ENCODE measurements at places on chromosomes 13 and 19. TPM values are rescaled to one million over a fixed set of nuclear protein-coding genes. Genes with fewer than 3 reads are reported as not detected.
A peak's percentile ranks its signal among the peaks of the same experiment; 100 is the strongest.

- no peak overlapping the region for H3K27ac ChIP-seq
- no peak overlapping the region for H3K4me3 ChIP-seq
- H3K4me1 ChIP-seq: peaks cover 3% of the 10 kb centered on the region
- H3K27me3 ChIP-seq: no peaks in the 10 kb centered on the region
Measured at GRCh38 chr13:44347301-44347700, 26.3 kb upstream of the SERP2 start.

DNA sequence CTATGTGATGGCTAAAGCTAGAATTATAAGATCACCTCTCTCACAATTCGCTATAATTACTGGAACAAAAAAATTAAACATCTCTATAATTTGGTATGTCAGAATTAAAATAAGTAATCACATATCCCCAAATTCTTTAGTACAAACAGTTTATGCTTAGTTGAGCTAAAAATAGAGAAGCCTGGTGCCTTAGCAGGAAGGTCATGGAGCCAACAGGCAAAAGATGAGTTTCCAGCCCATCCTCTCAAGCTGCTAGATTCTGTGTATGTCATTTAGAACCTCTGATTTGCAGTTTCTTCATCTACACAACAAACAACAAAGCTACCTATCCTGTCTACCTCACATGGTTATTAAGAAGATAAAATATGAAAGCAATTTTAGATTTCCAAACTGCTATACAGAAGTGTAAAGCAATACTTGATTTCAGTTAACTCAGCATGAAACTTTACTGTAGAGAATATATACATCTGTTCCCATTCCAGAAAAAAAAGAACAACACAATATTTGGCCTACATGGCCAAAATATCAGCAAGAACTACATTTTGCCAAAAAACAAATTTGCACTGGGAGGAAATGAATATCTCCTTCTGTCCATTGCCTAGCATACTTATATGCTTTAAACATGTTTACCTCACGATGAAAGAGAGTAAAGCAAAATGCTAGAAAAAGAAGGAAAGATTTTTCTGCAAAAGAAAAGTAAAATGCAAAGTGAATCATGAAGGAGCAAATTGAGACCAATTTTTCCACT, 294.0 kb upstream of the MIR17HG start:
- H3K36me3 ChIP-seq: no peaks in the 10 kb centered on the region
- no peak overlapping the region for H3K27ac ChIP-seq
- H3K4me3 ChIP-seq: no peak overlapping the region
- peak; percentile 12 for DNase-seq
- H3K4me1 ChIP-seq: no peaks in the 10 kb centered on the region

DNA sequence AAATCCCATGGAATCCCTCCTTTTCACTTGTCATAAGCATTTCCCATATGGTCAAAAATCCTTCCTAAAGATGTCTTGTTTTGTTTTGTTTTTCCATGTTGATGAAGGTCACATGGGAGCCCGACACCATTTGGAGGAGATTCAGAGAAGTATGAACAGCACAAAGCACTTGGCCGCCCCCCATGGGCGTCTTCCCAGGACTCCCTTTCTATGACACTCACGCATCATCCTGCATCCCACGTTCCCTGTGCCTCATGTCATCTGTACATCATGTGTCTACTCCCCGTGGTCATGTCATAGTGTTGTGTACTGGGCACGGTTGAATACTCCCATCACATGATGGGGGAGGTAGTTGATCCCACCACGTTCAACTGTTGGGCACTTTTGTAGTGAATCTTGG, 2.0 kb downstream of the ZSCAN1 start:
- H3K4me3 ChIP-seq: no peak overlapping the region
- peaks cover 2% of the 10 kb centered on the region for H3K4me1 ChIP-seq
- H3K36me3 ChIP-seq: no peaks in the 10 kb centered on the region
- H3K27ac ChIP-seq: no peak overlapping the region

DNA sequence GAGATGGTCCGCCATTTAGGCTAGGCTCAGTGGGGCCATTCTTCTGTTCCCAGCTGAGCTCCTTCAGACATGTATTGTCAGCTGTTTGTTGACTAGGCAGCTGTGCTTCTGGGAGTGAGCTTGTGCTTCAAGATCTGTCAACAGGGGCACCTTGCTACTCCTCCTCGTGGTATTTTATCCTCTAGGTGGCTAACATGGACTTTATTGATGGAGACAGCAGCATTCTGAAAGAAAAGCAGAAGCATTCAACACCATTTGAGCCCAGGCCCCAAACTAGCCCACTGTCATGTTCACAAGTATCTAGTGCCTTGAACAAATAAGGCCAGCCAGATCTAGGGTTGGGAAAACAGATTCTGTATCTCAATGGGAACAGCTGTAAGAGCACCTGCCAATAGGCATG, 65.9 kb downstream of the ZNF429 start:
- H3K4me1 ChIP-seq: no peaks in the 10 kb centered on the region
- H3K27me3 ChIP-seq: no peaks in the 10 kb centered on the region
- H3K27ac ChIP-seq: no peak overlapping the region
- H3K4me3 ChIP-seq: no peak overlapping the region

- H3K36me3 ChIP-seq: no peaks in the 10 kb centered on the region
- no peak for DNase-seq
Measured at GRCh38 chr19:39187552-39187943, 9.2 kb upstream of the NCCRP1 start.

DNA sequence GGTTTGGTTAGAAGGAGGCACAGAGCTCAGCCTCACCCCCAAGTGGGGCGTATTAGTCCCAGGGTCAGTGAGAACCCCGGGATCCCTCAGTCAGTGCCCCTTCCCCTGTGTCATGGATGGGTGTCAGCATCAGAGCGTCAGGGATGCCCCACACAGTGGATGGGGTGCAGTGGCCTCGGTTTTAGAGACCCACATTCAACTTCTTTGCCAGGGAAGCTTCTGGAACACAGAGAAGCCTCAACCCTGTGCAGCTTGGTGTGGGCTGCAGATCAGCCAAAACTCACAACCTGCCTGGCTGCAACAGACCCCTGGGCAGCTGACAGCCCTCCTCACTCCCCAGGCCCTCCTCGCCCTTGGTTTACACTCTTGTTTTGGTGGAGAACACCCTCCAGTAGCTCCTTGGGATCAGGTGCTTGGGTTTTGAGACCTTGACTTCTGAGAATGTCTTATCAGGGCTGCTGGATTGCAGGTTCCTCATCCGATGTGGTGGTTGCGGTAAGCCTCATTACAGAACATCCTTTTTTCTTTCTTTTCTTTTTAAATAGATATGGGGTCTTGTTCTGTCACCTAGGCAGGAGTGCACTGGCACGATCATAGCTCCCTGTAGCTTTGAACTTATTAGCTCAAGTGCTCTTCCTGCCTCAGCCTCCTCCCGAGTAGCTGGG, 11.0 kb downstream of the ZNF333 start:
- H3K36me3 ChIP-seq: peaks cover 72% of the 10 kb centered on the region
- no peak for DNase-seq
- H3K27ac ChIP-seq: no peak overlapping the region
- H3K27me3 ChIP-seq: no peaks in the 10 kb centered on the region
- H3K4me3 ChIP-seq: no peak overlapping the region

DNA sequence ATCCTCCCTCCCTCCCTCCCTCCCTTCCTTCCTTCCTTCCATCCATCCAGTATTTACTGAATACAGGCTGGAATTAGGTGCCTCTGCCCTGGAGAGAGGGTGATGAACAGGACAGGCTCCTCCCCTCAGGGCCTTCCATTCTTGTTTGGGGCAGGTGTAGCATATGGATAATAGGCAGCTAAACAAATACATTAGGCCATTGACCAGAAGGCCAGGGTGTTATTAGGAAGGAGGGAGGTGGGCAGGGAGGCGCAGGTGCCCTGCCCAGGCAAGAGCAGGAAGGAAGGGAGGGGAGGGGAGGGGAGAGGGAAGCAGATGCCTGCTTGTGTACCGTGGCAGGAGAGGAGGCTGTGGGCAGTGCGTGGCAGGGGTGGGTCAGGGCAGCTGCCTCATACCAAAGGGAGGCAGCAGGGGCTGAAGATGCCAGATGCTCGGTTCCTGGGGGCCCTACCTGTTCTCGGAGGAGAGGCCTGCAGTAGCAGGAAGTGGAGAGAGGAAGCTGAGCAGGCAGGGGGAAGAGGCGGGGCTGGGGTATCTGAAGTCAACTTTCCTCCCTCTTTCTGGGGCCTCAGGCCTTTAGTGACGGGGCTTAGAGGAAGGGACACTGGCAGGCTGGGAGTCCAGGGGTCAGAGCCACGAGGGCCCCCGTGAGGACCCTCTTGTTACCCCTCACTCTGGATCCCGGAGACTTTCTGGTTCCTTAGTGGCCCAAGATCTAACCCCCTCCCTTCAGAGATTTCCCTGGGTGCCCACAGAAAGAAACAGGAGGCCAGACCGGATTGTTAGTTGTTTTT, at the start of gene RINL:
Gene RINL, minus strand, starts transcription at position 495 of the 794 bp plus-strand sequence. CDS start 1,533 bp downstream, outside the sequence.
- H3K4me3 ChIP-seq: no peak within 1 kb of the TSS
- DNase-seq: no peak
- H3K36me3 ChIP-seq: no peaks in the 10 kb centered on the region
- H3K27ac ChIP-seq: no peak within 1 kb of the TSS
- no peaks in the 10 kb centered on the region for H3K27me3 ChIP-seq

DNA sequence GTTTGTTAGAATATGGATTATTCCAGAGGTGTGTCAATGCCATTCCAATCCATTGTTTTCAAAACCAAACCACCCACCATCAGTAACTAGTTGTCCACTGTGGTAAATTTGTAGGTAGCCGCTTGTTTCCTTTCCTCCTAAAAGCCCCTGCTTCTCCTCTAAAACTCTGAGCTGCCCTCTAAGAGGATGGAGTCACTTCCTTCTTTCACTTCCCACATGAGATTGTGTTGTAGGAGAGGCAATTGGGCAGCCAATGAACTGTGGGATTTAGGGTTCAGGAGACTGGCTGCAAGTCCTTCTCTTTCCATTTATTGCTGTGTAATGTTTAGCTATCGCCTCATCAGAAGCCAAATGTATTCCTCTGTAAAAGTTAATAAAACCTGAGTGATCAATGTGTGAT, 49.9 kb upstream of the RFXAP start:
- no peaks in the 10 kb centered on the region for H3K4me1 ChIP-seq
- H3K27me3 ChIP-seq: no peaks in the 10 kb centered on the region
- DNase-seq: no peak
- H3K4me3 ChIP-seq: no peak overlapping the region
- H3K36me3 ChIP-seq: no peaks in the 10 kb centered on the region

DNA sequence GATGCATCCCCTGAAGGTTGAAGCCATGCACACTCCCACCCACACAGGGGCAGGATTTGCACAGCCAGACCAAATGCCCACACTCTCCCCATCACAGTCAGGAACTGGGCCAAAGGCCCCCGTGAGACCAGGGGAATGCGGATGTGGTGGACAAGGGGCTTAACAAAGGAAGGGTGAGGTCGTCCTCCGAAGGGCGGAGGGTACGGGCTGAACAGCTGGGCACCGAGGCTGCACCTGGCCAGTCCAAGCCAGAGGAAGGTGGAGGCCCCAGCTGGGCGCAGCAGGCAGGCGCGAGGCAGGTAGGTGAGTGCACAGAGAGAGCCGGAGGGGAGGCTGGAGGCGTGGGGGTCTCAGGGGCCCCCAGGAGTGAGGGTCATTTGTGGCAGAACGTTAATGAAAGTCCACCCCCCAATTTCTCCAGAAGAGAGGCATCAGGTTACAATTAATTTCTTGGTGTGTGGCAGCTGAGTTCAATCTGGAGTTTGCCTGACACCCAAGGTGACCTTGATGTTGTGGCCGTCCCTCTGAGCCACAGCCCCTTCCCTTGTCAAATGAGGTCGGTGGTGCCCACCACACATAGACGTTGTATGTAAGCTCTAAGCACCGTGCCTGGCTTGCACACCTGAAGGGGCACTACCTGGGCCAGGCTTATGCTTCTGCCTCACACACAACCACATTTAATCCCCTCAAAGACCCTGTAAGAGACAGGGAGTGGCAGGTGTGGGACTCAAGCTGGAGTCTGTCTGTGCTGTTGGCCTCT, 2.9 kb downstream of the KLK15 start:
- H3K4me3 ChIP-seq: no peak overlapping the region
- no peaks in the 10 kb centered on the region for H3K36me3 ChIP-seq
- no peaks in the 10 kb centered on the region for H3K4me1 ChIP-seq
- peaks cover 4% of the 10 kb centered on the region for H3K27me3 ChIP-seq
- DNase-seq: no peak

Gene OR7D2
- 0.01 TPM for polyA plus RNA-seq

Gene OR7C1
- under 0.01 TPM for polyA plus RNA-seq

Gene AMER2
- not detected for polyA plus RNA-seq

- H3K36me3 ChIP-seq: no peaks in the 10 kb centered on the region
- H3K27ac ChIP-seq: peak overlapping the region; percentile 30
- peak overlapping the region; percentile 93 for H3K4me3 ChIP-seq
- H3K27me3 ChIP-seq: no peaks in the 10 kb centered on the region
- no peak for DNase-seq
Measured at GRCh38 chr19:17510220-17510993, 1.0 kb upstream of the PGLS start.

GRCh38 chr19:17337675-17338432, 501 bp downstream of the GTPBP3 start:
- H3K27ac ChIP-seq: peak overlapping the region; percentile 95
- no peaks in the 10 kb centered on the region for H3K4me1 ChIP-seq
- DNase-seq: no peak
- H3K36me3 ChIP-seq: no peaks in the 10 kb centered on the region

DNA sequence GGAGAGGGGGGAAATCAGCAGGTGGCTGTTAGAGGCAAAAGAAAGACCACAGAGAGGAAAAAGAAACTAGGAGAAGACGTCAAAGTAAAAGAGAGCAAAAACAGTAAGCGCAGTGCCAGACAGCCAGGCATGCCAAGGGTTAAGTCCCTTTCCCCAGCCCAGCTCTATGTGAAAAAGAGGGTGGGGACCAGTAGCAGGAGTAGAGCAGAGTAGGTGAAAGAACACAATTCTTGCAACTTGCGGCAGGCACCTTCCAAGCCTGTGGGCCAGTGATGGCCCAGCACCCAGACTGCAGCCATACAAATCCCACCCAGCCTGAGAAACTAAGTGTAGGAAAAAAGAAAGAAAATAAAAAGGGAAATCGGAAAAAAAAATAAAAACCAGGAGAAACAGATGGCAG, 64.2 kb upstream of the ZNF85 start:
- DNase-seq: no peak
- no peak overlapping the region for H3K4me3 ChIP-seq
- no peaks in the 10 kb centered on the region for H3K27me3 ChIP-seq
- no peaks in the 10 kb centered on the region for H3K4me1 ChIP-seq

DNA sequence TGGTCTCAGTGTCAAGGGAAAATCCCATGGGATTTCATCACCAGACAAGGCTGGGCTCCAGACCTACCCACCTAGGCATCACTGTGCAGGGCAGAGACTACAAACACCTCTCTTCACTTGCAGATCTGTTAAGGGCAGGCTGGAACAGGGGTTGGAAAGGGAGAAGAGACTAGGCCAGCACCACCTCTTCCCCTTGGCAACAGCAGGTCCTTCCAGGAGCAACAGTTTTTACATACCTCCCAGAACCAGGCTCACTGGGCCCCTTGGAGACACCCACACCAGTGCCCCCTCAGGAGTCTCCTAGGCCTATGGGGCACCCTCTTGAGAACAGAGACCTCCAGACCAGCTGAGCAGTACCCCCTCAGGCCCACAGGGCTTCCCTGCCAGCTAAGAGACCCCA, 2.5 kb upstream of the UBE2M start:
- H3K36me3 ChIP-seq: peaks cover 7% of the 10 kb centered on the region
- no peak overlapping the region for H3K4me3 ChIP-seq
- no peak overlapping the region for H3K27ac ChIP-seq
- peaks cover 15% of the 10 kb centered on the region for H3K4me1 ChIP-seq

GRCh38 chr13:51206584-51206983, 15.6 kb upstream of the FAM124A start:
- H3K27ac ChIP-seq: no peak overlapping the region
- no peaks in the 10 kb centered on the region for H3K27me3 ChIP-seq
- peaks cover 3% of the 10 kb centered on the region for H3K4me1 ChIP-seq
- H3K4me3 ChIP-seq: no peak overlapping the region
- H3K36me3 ChIP-seq: no peaks in the 10 kb centered on the region
- DNase-seq: no peak
